ENCODE measurements at places on chromosomes 6 and 20.

GRCh38 chr6:167532410-167533288 lies 207.8 kb downstream of the TTLL2 start:
- no peak for DNase-seq

DNA sequence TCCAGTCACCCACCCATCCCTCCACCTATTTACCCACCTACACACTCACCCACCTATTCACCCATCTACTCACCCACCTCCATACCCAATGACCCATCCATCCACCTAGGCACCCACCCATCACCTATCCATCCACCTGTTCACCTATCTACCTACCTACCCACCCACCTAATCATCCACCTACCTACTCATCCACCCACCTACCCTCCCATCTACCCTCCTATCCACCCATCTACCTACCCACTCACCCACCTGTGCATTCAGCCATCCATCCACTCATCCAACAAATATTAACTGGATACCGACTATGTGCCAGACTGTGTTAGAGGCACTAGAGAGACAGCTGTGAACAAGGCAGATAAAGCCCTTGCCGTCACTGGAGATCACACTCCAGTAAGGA lies 40.3 kb downstream of the RSPO4 start:
- DNase-seq = no peak

- DNase-seq = no peak
Observed at GRCh38 chr6:48429021-48429420, 318.0 kb upstream of the PTCHD4 start.

- no peak for DNase-seq
Observed at GRCh38 chr6:77040568-77041195, 422.6 kb downstream of the HTR1B start.

DNA sequence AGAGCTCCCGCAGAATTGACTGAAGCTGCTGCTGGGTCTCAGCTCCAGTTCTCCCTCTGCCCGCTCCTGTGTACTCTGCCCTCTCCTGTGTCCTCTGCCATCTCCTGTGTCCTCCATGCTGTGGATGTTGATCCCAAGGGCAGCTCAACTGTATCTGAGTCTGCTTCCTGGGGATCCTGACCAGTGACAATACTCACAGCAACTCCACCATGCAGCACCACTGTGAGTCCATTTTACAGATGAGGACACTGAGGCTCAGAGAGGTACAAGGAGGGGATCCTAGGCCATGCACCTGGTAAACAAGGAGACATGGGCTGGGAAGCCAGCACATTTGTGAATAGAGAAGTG lies 8.6 kb downstream of the TP53RK start:
- no peak for DNase-seq

GRCh38 chr20:57611586-57612311 lies 8.5 kb downstream of the ZBP1 start:
- peak; percentile 66 for DNase-seq

GRCh38 chr6:111804627-111805235 lies 68.5 kb downstream of the FYN start:
- DNase-seq = no peak

DNA sequence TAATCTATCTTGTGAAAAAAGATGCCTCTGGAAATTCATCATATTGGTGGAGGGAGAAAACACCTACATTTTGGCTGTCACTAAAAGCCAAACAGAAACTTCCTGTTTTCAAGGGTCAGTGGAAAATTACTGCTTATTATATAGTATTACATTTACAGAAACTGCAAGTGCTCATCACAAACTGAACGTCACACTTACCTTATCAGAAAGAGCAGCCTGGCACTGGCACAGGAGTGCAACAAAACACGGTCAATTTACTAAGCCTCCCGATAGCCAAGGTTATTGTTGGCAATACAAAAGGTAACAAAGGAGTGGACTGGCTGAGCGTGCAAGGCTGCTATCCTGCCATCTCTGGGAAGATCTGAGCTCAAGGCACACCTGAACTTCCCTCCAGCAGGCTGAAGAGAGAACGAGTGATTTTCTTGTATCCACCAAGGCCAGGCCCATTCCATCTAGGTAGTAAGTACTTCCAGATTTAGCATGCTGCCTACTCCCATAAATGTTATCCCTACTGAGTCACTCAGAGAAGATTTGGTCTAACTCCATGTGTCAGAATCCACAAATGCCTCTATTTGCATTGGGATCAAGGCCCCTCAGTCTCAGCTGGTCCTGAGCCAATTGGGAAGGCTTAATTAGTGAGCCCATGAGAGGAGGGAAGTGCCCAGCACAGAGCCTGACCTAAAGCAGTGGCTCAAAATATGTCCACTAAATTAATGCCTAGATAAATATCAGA lies 399.8 kb downstream of the BTBD9 start:
- DNase-seq = no peak

DNA sequence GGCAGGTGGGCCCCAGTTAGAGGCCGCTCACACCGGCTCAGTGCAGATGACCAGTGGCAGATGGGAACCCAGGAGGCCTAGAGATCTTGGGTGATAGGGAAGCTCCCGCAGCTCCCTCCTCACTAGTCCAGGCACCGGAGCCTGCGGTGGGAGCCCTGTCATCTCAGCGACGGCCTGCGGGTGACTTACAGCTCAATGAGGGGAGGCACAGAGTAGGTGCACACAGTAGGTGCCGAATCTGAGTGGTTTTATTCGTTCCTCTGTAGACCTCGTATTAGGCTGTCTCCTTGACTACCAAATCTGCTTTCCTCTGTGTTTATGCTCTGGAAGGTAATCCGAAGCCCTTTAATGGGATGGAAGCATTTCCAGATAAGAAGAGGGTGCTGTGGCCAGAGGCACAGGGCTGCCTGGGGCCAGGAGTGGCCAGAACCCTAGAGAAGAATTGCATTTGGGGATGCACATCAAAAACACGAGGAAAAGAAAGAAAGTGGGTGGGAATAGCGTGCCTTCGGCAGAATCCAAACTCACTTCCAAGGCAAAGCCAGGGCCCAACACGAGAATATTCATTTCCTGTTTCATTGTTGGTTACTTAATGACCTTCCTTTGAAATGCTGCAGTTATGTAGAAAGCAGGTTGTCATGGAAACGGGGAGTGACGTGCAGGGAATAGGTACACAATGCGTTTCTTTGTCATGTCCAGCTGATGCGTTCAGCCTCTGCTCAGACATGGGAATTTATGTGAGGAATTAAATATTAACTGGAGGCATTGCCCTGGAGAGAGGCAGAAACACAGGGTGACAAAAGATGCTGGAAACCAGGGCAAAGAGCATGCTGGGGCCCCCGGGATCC lies 24.7 kb downstream of the MYT1 start:
- peak; percentile 72 for DNase-seq

DNA sequence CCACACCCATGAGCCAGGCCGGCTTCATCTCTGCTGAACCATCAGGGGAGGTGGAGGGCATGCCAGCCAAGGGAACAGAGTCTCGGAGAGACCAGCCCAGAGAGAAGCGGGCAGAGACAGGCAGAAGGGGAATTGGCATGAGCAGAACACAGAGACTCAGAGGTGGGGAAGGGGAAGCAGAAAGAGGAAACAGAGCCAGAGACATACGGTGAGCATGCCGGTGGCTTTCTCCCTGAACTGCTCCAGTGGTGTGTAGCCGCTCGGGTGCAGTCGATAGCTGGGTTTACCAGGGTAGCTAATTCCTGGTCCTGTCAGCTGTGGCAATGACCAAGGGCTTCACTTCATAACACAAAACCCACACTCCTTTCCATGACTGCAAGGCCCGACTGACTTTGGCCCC lies 83.6 kb upstream of the CCDC167 start:
- DNase-seq = no peak

- DNase-seq = no peak
Observed at GRCh38 chr6:170222498-170223471, 68.1 kb downstream of the DLL1 start.

- DNase-seq = no peak
Observed at GRCh38 chr6:132858750-132859149, 44.4 kb downstream of the RPS12 start.

DNA sequence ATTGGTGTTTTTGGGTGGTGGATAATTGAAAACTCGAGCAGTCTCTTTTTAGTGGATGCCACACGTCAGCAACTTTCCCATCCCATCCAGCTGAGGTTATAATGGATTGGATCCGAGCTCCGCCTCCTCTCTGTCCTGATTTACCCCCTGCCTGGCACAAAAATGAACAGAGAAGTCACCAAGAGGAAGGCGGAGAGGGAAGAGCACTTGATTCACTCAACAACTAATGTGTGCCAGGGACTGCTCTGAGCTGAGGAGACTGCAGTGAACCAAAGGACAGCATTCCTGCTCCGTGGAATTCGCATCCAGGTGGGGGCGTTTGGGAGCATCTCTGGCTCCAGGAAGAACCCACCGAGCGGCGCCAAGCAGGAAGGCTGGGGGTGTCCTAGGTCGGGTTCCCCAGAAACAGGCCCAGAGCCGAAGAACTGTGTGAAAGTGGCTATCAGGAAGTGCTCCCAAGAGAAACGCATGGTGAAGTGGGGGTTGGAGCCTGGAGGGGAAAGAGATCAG lies 95.8 kb upstream of the NAA20 start:
- DNase-seq = no peak

DNA sequence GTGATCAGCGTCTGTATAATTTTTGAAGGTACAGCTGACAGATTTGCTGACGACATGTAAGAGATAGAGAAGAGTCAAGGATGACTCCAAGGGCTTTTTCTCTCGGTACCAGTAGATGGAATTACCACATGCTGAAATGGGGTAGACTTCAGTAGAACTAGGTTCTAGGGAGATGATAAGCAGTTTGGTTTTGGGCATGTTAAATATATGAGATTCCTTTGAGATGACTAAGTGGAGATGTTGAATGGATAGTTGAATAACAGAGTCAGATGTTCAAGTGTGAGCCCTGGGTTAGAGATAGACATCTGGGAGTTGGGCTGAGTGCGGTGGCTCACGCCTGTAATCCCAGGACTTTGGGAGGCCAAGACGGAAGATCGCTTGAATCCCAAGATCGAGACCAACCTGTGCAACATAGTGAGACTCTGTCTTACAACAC lies 50.0 kb downstream of the PHF20 start:
- DNase-seq = no peak

- DNase-seq = no peak
Observed at GRCh38 chr6:15960740-15961634, 167.9 kb upstream of the MYLIP start.

DNA sequence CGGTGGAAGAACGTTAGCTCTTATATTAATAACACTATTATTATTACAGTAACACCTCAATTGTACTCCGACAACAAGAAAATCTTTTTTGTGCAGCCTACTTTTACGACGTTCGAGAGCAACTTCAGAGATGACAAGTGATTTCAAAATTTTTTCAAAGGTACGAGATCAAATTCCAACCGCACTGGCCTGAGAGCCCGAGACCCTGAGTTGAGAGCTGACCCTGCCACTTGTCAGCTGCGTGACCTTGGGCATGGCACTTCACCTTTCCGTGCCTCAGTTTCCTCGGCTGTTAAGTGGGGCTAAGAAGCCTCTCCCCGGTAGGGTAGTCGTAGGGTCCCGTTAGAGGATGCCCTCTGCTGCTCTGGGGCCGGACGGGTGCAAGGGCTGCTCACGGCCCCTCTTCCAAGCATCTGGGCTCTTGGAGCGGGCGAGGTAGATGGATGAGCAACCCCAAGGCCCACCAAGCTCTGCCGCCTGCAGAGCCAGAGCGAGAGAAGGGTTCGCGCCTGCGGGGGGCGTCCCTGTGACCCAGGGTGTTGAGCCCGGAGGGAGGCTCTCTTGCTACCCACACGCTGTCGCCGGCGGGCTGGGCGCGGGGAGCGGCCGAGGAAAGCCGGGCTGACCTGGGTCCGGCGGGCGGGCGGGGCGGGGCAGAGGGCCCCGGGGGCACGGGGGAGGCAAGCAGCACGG lies 510 bp downstream of the NDRG3 start:
- DNase-seq = peak; percentile 35

GRCh38 chr6:68343901-68344300 lies 291.2 kb upstream of the ADGRB3 start:
- DNase-seq = no peak

- no peak for DNase-seq
Observed at GRCh38 chr6:33064723-33065122, 8.7 kb downstream of the HLA-DPA1 start.

- no peak for DNase-seq
Observed at GRCh38 chr6:100342830-100343229, 121.9 kb downstream of the SIM1 start.

DNA sequence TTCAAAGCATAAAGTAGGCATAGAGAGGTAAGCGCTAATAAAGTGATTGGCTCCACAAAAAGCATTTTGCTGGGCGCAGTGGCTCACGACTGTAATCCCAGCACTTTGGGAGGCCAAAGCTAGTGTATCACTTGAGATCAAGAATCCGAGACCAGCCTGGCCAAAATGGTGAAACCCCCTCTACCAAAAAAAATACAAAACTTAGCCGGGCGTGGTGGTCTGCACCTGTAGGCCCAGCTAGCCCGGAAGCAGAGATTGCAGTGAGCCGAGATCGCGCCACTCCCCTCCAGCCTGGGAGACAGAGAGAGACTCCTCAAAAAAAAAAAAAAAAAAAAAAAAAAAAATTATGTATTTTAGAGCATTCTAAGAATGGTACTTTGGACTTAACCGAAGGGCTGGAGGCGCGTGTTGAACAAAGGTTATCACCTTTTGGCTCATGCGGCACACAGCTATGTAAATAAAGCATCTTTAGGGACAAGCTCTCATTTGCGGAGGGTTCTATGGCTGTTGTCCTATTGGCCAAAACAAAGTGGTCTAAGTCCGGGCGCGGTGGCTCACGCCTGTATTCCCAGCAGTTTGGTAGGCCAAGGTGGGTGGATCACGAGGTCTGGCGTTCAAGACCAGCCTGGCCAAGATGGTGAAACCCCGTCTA lies 17.4 kb downstream of the HFE start:
- DNase-seq = no peak

GRCh38 chr6:27096834-27097511 lies 150.5 kb upstream of the PRSS16 start:
- DNase-seq = no peak

GRCh38 chr6:36818756-36819155 lies 20.5 kb downstream of the CPNE5 start:
- DNase-seq = no peak

DNA sequence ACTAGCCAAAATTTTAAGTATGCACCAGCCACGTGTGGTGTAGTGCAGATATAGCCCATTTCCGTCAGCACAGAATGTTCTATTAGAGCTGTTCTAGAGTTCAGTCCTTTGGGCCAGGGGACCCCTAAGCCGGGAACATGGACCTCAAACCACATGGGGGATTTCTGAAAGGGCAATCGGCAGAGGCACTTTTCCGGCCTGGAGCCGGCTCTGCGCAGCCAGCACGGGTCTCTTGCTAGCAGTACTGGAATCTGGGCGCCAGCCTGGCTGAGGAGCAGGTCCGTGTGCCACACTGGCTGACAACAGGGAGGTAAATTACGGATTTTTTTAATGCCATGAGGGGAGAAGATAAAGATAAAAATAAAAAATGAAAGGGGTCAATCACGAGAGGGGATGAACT lies 120.5 kb downstream of the SULF2 start:
- DNase-seq = no peak
